ENCODE measurements at places on chromosomes 1 and 21.

GRCh38 chr1:41850029-41850428 lies 68.7 kb downstream of the HIVEP3 start:
- no peak for DNase-seq

GRCh38 chr1:59678040-59678439 lies 136.7 kb upstream of the HOOK1 start:
- no peak for DNase-seq

- DNase-seq = no peak
Measured at GRCh38 chr1:44632598-44632997, 41.7 kb downstream of the TMEM53 start.

- no peak for DNase-seq
Measured at GRCh38 chr1:55146781-55147180, 68.4 kb downstream of the USP24 start.

GRCh38 chr1:185157599-185158412 lies 839 bp downstream of the SWT1 start:
- no peak for DNase-seq

GRCh38 chr1:45843474-45843905 lies 40.1 kb downstream of the MAST2 start:
- no peak for DNase-seq

Data from activated CD4-positive, alpha-beta T cell treated with anti-CD3 and anti-CD28 coated beads, Interleukin-2, amount 50 U/mL, for 48 hours (primary cell).